CD4-positive, alpha-beta T cell treated with Interleukin-15 for 1 hour (primary cell): ENCODE measurements at places on chromosomes 1 and 21.
A peak's percentile ranks its signal among the peaks of the same experiment; 100 is the strongest.

DNA sequence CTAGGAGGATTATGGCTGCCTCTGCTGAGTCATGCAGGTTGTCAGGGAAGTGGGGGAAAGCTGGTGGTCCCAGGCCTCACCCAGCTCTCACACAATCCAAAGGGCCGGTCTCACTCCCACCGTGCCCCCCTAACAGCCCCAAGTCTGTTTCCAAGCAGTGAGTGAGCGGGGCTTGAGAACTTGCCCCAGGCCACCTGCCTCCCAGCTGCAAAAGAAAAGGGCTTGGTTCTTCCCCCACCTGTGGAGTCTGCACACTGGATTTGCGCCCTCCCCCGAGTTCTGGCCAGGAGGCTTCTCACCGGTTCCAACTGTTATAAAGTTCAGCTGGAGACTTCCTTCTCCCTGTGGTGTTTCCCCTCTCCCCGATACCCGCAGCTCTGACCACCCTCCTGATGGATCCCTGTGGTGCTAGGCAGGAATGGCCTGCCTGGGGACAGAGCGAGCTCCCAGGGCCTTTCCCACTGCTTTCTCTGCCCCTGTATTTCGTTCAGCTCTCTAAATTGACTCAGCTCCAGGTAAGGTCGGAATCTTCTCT is 222.3 kb downstream of the BARHL2 start:
- no peak for DNase-seq

GRCh38 chr1:209807509-209807908 is 1.6 kb upstream of the IRF6 start:
- no peak for DNase-seq

DNA sequence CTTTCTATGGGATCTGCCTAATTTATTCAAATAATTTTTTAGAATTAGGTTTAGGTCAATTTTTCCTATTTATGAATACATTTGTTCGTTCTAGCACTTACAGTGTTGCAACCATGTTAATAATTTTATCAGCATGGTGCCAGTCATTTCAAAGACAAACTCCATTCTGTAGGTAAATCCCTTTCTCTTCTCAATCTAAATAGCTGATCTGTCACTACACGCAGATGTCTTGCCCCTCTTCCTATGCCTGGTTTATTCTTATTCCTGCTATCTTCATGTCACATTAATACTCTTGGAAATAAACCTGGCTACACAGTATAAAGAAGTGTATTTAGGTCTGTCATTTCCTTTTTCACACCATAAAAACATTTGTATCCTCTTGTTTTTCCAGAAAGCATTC is 1172.4 kb downstream of the BRINP3 start:
- DNase-seq, result no peak

DNA sequence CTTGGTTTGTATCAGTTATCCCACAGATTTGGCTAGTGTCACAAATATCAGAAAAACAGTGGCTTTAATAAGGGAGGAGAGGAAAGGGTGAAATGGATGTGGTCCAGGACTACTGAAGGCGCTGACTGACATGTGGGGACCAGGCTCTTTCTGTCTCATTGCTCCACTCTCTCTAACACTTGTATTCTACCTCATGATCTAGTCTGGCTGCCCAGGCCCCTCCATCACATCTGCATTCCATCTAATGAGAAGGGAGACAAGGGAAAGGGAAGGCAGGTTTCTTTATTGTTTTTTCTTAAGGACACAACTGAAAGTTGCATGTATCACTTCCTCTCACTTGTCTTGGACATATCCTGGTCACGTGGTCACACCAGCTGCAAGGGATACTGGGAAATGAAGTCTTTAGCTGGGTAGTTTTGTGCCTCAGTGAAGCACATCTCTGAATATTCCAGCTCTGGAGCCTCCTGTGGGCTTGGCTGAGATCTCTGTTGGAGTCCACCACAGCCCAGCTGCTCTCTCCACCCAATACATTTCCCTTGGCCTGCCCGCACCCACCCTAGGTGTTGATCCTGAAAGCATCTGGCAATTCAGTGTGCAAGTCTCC is 42.0 kb upstream of the PADI2 start:
- no peak for DNase-seq

DNA sequence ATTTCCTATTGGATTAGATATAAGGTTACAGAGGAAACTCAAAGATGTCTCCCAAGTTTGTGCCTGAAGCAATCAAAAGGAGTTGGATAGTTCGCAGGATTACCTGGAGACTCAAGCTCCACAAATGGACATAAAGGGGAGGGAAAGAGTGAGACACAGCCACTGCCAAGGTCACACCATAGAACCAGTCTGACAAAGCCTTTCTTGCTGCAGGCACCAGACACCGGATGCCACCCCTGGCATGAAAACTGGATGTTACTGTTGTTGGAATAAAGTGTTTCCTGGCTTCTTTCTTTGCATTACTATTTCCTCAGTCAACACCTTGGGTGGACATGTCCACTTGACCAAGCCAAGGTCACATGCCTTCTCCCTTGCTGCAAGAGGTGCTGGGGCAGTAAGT is 70.6 kb downstream of the SNRPE start:
- no peak for DNase-seq

DNA sequence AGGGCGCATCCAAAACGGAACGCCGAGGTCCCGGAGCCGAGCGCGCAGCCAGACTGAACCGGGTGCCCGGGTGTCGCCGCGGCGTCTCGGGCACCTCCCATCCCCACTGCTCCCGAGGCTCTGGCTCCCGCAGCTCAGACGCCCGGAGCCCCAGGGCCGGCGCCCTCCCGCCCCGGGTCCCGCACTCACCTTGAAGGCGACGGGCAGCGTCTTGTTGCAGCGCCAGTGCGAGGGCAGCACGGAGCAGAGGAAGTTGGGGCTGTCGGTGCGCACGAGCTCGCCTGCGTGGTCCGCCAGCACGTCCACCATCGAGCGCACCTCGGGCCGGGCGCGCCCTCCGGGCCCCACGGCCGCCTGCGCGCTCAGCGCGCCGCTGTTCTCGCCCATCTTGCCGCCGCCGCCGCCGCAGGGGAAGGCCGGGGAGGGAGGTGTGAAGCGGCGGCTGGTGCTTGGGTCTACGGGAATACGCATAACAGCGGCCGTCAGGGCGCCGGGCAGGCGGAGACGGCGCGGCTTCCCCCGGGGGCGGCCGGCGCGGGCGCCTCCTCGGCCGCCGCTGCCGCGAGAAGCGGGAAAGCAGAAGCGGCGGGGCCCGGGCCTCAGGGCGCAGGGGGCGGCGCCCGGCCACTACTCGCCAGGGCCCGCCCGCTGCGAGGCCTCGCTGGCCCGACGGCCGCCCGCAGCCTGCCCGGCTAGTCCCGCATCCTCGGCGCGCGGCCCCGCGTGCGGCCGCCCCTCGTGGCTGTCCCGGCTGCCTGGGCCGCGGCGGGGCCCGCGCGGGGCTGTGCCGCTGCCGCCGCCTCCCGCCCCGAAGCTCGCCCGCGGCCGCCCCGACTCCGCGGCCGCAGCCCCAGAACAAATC is 447 bp downstream of the RUNX3 start:
- DNase-seq, result peak; percentile 51
